ENCODE measurements at places on chromosomes 4 and X.

GRCh38 chr4:106364282-106364681 is 4.3 kb downstream of the GIMD1 start:
- no peak for DNase-seq

GRCh38 chr4:74255096-74255495 is 53.2 kb upstream of the EPGN start:
- no peak for DNase-seq

GRCh38 chr4:54731552-54731951 is 73.8 kb downstream of the KIT start:
- no peak for DNase-seq

DNA sequence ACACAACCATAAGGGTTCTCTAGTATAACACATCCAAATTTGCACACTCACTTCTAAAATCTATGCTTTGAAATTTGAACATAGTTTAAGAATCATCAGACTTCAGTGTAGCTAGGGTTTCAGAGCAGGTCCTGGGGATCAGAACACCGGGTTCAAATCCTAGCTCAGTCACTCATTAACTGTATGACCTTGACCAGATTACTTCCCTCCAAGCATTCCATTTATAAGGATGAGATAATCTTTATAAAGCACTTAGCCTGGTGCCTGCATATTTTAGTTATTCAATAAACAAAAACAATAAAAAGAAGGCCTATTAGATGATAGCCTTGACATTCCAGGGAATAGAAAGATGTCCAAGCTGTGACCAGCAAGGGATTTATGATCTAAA is 4.8 kb upstream of the STBD1 start:
- DNase-seq, result no peak

- peak; percentile 84 for DNase-seq
Measured at GRCh38 chrX:16771483-16772398, 14.5 kb upstream of the TXLNG start.

DNA sequence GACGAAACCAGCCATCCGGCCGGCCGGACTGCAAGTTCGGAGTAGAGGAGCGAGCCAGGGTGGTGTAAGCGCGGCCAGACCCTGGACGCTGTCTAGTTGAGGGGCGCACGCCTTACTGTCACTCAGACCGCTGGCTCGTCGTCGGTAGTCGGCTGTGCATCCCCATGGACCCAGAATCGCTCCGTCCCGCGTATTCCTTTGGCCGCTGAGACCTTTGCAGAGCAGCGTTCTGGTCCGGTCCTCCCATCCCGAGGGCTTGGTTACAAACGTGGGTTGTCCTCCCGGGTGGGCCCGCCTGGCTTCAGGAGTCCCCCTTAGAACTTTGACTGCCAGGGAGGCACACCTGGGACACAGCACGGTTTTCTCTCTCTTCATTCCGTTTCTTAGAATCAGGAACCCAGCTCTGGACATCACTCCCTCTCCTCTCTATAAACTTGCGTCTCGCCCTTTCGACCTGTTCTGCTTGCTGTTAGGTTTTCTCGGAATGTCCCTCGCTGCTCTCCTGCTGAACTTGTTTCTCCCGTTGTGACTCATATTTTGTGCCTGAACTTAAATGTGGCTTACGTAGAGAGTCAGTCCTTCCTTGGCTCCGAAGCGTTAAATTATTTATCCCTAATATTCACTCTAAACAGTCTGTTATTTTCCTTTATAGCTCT is 672 bp downstream of the PGM2 start:
- DNase-seq, result peak; percentile 48

DNA sequence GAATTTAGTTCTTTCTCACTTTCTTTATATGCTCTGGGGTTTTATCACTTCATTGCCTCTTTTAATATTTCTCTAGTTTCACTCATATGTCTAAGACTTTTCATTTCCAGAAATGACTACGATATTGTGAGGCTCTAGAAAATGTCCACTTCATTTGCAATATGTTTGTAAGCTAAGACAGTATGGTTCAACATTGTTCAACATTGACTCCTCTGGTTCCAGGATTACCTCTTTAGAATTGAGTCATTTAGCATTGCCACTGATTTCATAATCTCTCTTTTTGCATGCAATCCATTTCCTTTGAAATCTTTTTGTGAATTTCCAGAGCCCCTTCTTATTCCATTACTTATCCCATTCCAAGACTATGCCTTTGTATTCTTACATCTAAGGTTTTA is 32.3 kb downstream of the BBS12 start:
- DNase-seq, result peak; percentile 92

DNA sequence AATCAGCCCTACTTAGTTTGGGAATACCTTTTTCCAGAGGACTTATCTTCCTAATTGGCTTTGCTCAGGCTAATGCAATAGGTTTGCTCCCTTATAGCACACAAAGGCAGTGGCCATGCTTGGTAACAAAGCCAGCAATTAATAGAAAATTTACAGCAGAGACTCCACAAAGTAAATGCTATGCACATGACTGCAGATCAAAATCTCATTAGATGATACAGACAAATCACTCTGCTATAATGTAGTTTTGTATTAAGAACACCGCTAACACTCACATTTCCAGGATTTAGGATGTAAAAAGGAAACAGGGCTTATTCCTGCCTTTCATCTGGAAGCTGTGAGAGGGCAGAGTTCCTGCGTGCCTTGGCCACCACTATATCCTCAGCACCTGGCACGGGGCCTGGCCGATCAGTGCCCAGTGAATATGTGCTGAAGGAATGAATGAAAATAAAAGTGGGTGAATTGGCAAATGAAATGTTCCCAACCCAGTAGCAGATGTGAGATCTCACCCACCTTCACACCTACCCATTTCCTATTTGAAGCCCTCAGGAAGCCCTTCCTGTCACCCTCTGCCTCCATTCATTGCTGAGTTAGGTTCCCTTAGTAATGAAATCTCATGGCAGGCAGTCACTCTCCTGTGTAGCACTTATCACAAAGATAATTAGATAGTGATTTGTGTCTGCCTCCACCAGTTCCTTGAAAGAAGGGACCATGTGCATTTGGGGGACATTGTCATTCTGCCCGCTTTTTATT is 5.1 kb downstream of the SEPTIN6 start:
- no peak for DNase-seq

DNA sequence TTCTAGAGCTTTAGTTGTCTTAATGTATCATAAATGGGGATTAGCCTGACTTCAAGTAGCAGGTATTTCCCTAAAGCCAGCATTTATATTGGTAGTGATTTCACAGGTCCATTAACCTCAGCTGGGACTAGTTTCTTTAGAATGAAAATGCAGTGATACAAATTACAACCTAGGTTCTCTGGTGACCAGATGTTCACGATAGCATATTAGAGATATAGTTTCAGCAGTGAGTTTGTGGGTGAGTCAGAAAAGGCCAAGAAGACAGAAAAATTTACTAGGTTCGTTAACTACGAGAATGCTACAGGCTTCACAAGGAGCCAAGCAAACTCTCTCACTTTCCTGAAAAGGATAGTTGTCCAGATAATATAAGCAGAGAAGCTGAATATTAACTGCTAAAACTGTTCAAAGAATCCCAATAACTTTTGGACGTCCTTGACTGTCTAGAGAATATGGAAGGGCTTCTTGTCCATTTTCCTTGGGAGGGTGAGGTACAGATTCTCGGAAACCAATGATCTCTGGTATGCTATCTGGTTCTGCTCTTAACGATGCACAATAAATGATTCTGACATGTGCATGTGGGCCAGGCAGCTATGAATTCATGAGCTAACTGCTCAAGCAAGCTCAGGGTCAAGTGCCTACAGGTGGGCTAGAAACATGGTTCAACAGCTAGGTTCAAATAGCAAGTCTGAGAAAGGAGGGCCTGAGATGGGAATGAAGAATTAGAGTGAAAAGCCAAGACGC is 6.0 kb upstream of the SPCS3 start:
- DNase-seq, result no peak

DNA sequence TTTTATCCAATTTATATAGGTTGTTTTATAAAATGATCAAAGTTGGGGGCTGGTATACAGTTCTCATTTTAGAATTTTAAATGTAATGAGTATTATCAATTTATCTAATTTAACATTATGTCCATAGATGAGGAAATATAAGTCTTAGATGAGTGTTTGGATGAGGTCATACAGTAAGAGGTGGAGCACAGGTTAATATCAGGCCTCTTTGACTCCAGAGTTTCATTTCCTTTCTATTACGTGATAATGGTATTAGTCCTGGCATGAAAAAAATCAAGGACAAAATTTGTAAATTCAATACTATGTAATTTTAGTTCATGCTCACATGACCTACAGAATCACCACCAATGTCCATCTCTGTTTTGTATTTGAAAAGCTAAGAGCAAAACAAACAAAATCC is 269.8 kb downstream of the FSTL5 start:
- no peak for DNase-seq

DNA sequence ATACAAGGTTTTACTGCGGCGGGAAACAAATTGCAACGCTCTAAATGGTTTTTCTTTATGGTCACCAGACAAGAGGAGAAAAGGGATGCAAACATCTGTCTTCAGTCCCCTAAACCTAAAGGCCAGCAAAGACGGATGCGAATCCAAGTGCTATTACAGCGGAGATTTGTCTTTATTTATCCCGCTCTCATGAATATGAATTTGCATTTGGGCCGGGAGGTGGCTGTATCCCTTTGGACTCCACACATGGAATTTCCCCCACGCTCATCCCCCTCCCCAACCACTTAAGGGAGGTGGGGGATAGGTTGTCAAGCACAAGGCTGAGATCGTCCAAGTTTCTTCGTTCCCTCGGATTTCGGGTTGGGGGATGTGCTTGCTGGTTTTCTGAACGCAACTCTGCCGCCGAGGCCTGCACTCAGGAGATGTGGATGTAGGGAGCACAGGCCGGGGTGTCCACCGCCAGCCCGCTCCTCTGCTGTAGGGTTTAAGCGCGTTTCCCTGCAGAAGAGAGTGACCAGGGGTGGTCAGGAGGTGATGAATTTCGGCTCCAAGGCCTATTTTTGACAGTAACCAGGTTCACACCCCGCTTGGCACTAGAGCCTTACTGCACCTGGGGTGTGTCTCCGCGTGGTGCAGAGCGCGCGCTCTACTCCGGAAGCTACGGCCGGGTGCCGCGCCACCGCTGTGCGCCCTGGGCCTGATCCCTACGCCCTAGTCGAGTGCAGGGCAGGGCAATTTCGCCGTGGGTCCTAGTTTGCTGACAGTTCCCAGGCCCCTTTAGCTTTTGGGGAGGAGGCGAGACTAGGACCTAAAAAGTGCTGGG is 2.3 kb upstream of the PHOX2B start:
- DNase-seq, result no peak

DNA sequence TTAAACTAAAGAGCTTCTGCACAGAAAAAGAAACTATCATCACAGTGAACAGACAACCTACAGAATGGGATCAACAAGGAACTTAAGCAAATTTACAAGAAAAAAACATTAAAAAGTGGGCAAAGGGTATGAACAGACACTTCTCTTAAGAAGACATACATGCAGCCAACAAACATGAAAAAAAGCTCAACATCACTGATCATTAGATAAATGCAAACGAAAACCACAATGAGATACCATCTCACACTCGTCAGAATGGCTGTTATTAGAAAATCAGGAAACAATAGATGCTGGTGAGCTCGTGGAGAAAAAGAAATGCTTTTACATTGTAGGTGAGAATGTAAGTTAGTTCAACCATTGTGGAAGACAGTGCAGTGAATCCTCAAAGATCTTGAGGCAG is 27.8 kb downstream of the PAPSS1 start:
- no peak for DNase-seq

DNA sequence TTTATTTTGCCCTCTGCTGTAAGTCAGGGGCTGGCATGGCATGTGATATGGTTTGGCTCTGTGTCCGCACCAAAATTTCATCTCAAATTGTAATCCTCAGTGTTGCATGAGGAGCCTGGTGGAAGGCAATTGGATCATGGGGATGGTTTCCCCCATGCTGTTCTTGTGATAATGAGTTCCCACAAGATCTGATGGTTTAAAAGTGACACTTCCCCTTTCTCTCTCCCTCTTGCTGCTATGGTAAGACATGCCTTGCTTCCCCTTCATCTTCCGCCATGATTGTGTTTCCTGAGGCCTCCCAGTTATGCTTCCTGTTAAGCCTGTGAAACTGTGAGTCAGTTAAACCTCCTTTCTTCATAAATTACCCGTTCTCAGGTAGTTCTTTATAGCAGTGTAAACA is 72.0 kb upstream of the MSX1 start:
- no peak for DNase-seq

DNA sequence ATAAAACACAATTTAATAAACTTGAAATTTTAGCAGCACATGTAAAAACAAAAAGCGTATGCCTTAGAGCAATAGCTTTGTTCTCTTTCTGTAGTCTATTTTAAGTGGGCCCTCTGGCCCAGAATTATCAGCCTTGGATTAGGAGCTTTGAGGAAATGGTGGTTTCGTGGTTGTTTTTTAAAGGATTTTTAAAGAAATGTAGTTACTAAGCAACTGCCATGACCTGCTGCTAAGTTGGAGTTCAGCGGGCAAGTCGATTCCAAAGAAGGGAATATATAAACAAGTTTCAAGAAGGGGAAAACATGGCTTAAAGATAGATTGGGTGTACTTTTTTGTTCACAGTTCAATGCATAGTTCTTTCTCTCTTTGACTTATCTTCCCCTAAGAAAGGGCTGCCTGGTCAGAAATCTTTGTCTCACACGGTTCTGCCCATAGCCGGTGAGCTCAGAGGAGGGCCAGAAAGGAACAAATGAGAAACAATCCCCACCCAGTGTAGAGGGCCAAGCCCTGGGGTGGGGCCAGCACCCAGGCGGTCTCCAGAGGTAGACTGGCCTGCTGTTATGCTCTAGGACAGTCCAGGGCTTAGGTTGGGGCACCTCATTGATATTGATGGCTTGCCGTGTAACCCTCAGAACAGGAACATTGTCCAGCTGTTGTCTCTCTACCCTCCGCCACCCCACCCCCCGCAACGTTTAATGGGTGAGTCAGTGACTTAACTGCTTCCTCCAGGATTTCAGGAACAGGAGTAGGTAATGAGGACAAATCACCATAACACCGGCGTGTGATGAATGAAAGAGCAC is 32.5 kb downstream of the DLG3 start:
- peak; percentile 49 for DNase-seq

GRCh38 chr4:42954963-42955669 is 62.6 kb downstream of the GRXCR1 start:
- DNase-seq, result no peak

DNA sequence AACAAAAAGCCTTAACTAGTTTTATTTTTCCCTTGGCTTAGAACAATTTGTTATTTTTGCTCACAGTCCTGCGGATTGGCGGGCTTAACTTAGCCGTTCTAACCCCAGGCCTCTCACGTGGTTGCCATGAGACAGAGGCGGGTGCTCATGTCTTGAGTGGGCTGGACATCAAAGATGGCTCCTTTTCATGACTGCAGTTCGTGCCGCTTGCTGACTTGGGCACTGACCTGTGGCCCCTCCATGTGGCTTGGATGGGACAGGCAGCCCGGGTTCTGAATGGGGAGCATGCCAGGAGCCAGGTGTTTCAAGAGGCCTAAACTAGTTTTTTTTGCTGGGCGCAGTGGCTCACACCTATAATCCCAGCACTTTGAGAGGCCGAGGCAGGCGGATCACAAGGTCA is 40.7 kb downstream of the CDS1 start:
- no peak for DNase-seq

GRCh38 chrX:71664889-71665491 is 2.4 kb upstream of the LOC101059915 start:
- DNase-seq, result no peak

All from fibroblast of pulmonary artery (primary cell).